Activated naive CD4-positive, alpha-beta T cell treated with Interleukin-2 at 50 U/mL for 16 hours (primary cell): ENCODE measurements at places on chromosomes 4 and X.

GRCh38 chrX:11311706-11312105 is 18.5 kb downstream of the AMELX start:
- no peak for DNase-seq

GRCh38 chrX:51496501-51497291 is at the start of gene NUDT11:
TSS of gene NUDT11 (minus strand) at chrX:51496592. CDS start at chrX:51496444, 148 bp downstream.
- DNase-seq = peak; percentile 54

DNA sequence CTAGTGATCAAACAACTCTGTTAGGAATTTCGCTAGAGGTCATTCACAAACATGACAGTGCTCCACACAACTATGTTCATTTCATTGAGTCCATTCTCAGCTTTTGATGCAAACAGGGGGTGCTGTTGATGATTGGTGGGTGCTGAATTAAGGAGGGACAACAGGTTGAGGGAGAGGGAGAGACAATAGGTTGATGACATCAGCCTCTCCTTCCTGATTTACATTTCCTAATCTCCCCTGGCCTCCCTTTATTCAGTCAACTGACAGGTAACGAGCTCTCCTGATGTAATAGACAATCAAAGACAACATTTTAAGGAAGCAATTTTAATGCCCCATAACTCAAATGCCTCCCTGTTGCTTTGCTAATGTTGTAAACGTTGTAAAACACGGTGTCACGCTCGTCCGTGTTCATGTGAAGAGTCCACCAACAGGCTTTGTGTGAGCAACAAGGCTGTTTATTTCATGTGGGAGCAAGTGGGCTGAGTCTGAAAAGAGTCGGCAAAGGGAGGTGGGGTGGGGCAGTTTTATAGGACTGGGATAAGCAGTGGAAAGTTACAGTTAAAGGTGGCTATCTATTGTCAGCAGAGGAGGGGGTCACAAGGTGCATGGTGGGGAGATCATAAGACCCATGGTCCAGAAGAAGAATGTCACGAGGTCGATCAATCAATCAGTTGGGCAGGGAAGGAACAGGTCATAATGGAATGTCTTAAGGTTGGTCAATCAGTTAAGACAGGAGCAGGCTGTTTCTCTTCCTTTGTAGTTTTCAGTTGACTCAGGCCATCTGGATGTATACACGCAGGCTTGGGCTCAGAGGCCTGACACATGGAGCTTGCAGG is 4.8 kb upstream of the GAR1 start:
- no peak for DNase-seq

DNA sequence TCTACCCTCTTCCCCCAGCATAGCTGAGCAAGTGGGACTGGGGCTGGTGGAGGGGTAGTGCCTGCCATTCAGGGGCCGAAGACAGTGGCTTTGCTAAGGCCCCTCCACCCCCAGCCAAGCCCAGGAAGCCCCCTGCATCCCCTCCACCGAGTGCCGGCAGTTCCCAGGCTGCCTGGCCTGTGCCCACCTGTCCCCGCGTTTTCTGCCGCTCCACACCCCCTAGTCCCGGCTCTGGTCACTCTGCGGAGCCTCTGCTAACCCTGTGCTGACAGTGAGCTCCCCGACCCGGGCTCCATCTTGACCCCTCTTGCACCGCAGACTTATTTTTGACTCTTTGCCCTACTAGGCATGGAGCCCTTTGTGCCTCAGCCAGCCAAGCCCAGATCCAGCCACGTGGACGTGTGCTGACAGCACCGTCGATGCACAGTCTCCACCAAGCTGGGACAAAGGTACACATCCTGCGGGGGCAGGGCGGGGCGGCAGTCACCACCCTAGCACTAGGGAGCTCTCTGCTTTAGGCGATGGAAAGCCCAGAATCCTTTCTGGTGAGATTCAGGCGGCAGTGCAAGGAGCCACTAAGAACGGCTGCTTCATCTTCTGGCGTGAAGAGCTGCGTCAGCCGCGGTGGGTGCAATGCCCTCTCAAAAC is 96.6 kb downstream of the PHKA2 start:
- no peak for DNase-seq

DNA sequence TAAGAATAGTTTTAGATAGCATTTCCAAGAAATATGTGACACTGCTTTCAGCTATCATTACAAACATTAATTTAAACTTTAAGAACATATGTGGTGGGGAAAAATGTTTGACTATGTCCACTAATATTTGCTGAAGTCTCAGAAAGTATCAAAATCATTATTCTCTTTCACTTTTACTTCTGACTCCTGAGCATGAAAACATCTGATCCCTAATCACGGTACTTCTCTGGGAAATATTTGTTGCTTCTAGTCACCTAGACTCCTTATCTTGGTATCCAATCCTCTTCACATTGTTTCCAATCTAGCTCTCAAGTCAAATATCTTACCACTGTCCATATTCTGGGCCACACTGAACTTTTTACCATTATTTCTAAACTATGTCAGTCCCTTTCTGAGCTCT is 10.8 kb downstream of the NUDT6 start:
- DNase-seq = no peak

GRCh38 chrX:127873637-127874036 is 178.6 kb downstream of the ACTRT1 start:
- no peak for DNase-seq

GRCh38 chrX:40380655-40381488 is 199.9 kb upstream of the ATP6AP2 start:
- no peak for DNase-seq

GRCh38 chrX:7515681-7516413 is 327.1 kb upstream of the VCX start:
- DNase-seq = no peak

DNA sequence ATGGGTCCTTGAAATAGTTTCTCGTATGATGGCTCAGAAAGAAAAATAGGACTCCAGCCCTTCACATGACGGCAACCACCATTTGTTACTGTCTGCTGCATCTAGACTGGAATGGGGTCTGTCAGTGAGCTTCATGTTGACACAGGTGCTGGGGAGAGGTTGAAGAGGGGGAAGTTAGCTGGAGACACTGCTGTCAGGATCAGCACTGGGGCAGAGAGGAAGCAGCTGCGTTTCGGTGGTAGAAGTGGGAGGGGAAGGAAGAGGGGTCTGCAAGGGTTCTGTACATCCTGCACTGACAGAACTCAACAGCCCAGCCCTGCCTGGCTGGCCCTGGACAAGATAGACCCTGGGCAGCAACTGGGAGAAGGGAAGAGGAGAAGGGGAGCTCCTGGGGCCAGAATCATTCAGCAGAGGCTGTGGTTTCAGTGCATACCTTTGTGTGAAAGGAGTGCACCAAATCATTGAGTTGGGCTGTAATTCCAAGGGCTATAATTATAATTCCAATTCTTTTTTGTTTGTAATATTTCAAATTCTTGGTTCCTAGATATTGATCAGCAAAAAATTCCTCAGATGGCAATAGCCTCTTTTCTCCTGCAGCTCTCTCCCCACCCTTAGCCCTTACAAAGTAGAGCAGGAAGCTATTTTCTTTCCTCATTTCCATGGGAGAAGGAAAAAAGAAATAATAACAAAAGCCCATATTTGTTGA is 119.4 kb upstream of the C1GALT1C1 start:
- no peak for DNase-seq

DNA sequence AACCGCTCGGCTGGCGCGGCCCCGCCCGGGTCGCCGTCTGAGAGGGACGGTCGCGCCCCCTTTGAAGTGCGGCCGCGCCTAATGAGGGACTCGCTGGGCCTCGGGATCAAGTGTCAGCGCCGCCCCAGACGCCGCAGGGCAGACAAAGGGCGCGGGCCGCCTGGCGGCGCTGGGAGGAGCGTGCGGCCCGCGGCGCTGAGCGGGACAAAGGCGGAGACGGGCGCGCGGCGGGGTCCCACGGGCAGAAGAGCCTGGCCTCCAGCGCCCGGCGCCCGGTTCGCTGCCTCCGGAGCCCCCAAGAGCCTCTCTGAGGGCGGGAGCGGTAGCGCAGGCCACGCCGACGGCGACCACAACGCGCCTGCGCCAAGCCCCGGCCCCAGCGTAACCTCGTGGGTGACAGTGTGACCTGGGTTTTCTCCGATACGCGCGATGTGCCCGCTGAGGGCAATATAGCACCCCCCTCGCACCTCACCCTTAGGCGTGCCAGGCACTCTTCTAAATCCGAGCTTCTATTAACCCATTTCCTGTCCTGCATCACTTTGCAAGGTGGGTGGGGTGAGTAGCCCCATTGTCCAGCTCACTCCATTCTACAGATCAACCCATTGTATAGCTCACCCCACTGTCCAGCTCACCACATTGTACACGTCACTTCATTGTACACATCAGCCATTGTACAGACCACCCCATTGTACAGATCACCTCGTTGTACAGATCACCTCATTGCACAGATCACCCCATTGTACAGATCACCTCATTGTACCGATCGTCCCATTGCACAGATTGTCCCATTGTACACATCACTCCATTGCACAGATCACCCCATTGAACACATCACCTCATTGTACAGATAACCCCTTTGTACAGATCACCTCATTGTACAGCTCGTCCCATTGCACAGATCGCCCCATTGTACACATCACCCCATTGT is 33.7 kb upstream of the STX18 start:
- DNase-seq = peak; percentile 72

- DNase-seq = no peak
These were observed 92.5 kb downstream of the FBXL5 start for GRCh38 chr4:15562623-15563022.
